ENCODE measurements at places on chromosomes 2 and 18.

DNA sequence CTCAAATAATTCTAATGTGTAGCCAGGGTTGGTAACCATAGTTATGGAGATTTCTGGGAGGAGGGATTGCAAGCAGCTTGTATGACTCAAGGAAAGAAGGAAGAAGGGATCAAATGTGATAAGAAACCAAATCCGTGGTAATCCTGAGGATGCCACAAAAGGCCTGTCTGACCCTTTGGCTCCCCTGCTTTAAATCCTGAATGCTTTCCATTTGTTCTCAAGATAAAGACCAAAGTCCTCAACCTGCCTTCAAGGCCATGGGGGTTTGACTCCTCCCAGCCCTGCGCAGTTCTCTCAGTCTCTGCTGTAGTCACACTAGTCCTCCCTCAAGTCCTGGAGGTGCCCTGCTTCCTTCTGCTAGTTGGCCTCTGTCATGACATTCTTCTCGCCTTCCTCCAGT is 74.0 kb downstream of the SUMO1 start:
- DNase-seq: no peak

DNA sequence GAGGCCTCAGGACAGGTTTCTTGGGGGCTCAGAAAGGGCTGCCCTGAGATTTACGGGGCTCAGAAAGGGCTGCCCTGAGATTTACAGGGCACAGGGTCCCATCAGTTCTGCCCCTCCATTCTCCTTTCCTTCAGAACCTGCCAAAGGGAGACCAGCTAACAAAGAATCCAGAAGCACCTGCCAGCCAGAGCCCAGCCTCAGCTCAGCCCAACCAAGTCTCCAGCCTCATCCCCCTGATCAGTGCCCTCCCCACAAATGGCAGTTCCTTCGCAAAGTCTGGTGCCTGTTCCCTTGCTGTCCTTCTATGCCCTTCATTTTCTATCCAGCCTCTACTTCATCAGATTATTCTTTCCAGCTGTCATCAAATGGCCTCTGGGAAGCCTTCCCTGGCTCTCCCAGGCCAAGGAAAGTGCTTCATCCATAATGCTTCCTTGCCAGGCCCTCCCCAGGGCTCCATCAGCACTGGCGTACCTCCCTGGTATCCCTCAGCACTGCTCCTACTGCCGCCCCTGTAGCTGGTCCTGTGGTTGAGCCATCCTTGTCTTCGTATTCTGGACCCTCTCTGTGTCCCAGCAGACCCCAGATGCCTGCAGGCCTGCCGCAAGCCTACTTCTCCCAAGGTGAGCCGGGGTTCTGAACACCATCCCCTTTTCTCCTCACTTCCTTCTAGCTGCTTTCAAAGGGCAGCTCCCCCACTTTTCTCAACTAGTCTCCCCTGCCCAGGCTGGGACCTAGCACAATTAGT is 96.2 kb upstream of the EPAS1 start:
- DNase-seq: no peak

- no peak for DNase-seq
Observed at GRCh38 chr2:43748333-43748732, 25.5 kb upstream of the DYNC2LI1 start.

- no peak for DNase-seq
Observed at GRCh38 chr2:129458436-129458835, 521.0 kb upstream of the RAB6C start.

GRCh38 chr2:8622924-8623465 is 58.9 kb upstream of the ID2 start:
- DNase-seq: no peak

DNA sequence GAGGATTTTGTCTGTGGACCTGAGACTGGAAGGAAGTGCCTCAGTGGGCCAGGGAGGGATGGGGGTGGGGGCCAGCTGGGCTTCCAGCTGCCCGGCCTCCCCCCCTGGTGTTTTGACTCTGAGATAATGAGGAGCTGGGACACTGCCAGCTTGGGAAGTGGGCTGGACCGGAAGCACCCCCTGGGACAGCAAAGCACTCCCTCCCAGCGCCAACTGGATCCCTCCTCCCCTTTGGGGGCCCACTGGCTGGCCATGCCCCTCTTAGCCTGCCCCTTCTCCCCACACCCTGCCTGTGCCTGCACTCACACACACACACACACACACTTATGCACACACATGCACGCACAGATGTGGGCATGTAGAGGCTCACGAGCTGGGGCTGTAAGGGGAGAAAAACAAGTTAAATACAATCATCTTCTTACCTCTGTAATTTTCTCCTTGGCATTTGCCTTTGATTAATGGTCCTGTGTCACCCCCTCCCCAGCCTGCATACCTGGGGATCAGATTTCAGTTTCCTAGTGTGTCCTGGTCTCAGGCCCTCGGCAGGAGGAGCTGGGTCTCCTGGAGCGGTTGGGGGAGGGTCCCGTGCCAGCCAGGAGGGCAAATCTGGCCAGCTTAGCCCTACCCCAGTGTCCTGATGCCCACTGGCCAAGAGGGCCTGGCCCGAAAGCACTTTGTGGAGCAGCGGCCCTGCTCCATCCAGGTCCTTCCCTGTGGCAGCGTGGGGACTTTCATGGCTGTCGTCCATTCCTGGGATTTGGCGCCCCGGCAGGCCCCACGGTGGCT is 3.6 kb downstream of the ITM2C start:
- DNase-seq: peak; percentile 36

GRCh38 chr2:196205881-196206435 is 34.6 kb upstream of the STK17B start:
- DNase-seq: no peak

GRCh38 chr2:175620106-175620505 is 382.0 kb downstream of the LNPK start:
- no peak for DNase-seq

- no peak for DNase-seq
Observed at GRCh38 chr2:200226451-200227426, 79.8 kb upstream of the SPATS2L start.

DNA sequence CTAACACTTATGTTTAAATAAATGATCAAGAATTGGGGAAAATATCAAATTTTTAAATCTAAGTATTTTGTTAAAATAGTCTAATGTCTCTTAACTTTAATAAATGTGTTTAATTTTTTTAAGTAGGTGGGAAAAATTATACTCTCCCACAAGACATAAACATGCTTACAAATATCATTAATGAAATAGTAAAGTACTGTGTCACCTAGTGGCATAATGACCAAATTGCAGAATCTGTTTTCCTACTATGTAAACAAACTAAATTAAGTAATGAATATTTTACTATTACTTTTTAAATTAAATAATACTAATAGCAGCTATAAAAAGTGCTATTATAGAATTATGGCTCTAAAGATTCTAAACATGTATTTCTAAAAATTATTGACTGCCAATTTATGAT is 52.0 kb upstream of the CHAC2 start:
- DNase-seq: no peak

GRCh38 chr2:169839954-169840746 is 12.9 kb downstream of the UBR3 start:
- DNase-seq: no peak

- no peak for DNase-seq
Observed at GRCh38 chr2:2597712-2598111, 266.6 kb upstream of the MYT1L start.

Measured in NCI-H526 (cell line).